BJ (cell line): ENCODE measurements at places on chromosomes 13 and 19. TPM values are rescaled to one million over a fixed set of nuclear protein-coding genes. Genes with fewer than 3 reads are reported as not detected.

- no peak for DNase-seq
Observed at GRCh38 chr13:29439601-29440388, 155.7 kb downstream of the SLC7A1 start.

GRCh38 chr13:47136504-47136941 lies 239.7 kb upstream of the HTR2A start:
- no peak for DNase-seq

DNA sequence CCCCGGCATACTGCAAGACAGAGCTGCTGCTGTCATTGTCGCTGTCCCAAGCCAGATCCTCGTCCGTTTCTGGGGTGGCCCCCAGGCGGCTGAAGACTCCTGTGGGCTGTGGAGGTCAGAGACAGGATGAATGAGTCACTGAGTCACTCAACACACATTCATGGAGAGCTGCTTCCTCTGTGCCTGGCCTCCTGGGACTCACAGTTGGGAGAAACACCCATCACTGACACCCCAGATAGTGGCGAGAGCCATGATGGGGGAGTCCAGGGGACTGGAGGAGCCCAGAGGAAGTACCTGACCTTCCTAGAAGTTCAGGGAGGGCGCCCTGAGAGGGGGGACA lies 26.0 kb downstream of the C19orf47 start:
- DNase-seq: no peak

DNA sequence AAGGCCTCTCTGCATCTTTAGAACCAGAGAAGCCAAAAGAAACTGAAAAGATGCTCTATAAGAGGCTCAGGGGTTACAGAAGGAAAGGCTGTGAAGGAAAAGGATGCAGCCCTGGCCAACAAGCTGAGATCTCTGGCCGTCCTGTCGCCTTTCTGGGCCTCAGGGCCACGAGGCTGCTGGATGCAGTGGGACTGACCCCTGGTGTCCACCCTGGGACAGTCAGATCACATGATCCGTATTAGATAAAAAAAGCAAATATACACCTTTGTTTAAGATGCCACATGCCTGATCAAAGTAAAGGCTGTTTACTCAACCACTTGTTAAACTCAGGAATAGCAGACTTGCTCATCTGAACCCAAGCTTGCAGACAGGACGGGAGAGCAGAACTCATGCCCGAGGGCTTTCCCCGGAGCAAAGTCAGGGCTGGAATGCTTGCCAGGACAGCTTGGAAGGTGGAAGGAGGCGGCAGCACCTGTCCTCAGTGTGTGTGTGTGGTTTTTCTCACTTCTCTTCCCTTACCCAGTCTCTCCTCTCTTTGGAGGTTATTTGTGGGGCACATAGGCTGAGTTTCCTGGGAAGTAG lies 206.5 kb upstream of the TSHZ3 start:
- DNase-seq: no peak

DNA sequence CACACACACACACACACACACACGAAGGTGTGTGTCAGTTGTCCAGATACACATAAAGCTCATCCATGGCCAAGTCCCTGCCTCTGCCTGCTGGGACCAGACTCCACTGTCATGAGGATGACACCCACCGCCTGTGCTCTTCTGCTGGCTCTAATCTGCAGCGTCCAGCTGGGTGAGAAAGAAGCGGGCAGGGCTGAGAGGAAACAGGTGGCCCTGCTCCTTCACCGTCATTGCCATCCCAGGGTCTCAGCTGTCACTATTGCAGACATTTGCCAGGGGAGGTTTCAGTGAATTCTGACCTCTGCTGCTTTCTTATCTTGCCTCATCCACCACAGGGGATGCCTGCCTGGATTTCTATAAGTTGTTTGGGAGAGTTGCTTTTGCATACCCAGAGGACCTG lies 31.4 kb downstream of the SCGB2B2 start:
- no peak for DNase-seq

- DNase-seq: no peak
Observed at GRCh38 chr19:32465176-32465575, 59.6 kb downstream of the DPY19L3 start.

DNA sequence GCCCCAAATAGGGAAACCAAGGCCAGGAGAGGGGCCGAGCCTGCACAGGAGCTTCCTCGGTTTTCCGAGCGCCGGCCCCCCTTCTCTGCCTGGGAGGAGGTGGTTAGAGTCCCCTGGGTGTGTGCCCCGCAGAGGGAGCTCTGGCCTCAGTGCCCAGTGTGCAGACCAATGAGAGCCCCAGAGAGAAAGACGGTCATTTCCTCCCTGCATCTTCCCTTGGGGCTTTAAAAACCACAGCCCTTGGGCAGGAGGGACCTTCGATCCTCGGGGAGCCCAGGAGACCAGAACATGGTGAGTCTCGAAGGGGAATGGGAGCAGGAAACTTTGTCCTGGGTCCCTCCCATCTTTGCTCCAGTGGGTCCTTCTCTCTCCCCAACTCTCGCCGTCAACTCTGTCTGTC lies at the start of gene C5AR1:
C5AR1 (plus strand) TSS at position 254 of the 400 bp plus-strand sequence; CDS start at position 289, 35 bp downstream.
- DNase-seq: no peak

- DNase-seq: no peak
Observed at GRCh38 chr19:6587093-6587820, 3.7 kb downstream of the CD70 start.

- no peak for DNase-seq
Observed at GRCh38 chr13:25059958-25060357, 36.0 kb upstream of the PABPC3 start.

DNA sequence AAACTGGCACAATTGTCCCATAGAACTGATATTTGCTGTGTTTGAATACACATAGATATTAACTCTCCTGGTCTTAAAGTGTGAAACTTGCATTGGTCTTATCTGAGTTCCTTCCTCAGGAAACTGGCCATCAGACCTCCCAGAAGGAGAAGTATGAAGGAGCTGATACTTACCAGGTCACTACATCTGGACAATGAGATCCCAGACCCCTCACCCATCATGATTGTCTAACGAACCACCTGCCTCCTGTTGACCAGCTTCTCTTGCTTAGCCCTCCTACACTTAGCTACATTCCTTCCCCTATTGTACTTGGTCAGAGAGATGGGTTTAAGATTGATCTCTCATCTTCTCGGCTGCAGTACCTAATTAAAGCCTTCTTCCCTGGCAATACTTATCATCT lies 413.3 kb downstream of the KCTD12 start:
- no peak for DNase-seq

DNA sequence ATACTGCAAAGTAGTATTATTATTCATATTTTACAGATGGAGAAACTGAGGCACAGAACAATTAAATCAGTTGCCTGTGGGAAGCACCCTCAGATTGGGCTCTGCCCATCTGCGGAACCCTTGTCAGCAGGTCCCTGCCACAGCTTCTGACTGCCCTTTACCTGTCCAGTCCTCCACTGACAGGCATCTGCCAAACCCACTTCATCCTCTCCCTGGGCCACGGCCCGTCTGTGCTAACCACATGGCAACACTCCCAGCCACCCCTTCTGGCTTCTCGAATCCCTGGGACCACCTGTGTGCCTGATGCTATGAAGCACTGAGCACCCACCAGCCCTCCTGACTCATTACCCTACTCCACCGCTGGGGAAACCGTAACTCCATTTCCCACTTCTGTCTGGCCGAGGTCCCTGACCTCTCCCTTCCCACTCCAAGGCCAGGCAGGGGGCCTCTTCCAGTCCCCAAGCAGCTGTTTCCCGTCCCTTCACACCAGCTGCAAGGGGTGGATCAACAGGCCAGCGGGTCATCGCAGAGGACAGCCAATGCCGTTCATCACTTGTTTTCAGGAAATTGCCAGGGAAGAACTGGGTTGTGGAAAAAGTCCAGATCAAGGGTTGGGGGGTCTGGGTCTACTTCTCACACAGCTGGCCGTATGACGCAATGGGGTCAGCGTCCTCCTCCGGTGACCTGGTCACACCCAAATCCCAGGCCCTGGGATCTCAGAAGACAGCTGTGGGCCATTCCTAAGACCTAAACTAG lies 2.5 kb downstream of the KANK3 start:
- no peak for DNase-seq

GRCh38 chr13:71217827-71218226 lies 649.2 kb downstream of the DACH1 start:
- DNase-seq: no peak

DNA sequence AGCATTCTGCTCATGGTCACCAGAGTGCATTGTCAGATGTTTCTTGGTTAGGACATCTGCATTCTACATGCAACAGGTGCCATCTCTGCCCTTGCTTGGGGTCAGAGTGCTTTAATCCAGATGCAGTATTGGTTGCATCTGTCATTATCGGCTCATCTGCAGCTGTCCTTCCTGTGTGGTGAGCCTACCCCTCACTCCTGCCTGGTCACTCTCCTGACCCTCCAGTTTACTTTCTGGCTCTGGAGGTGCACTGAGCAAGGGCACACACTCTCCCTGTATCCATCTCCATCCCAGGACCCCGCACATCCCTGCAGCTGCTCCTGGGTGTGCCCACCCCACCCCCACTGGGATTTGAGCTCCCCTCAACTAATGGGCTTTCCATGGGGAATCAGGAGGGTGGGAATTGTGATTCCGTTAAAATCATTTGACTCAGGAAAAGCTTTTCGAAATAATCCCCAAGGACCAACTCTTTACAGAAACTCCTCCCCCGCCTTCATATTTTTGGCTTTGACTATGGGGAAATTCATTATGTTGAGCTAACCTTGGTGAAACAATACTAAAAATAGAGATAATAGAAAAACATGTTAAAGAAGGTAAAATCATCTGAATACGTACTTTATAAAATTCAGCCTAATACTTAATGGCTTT lies 70.2 kb downstream of the COL4A2 start:
- DNase-seq: no peak

- no peak for DNase-seq
Observed at GRCh38 chr19:18839465-18840287, 7.9 kb downstream of the UPF1 start.

GRCh38 chr19:9323557-9323918 lies 441 bp upstream of the ZNF559 start:
- DNase-seq: peak; percentile 24

- no peak for DNase-seq
Observed at GRCh38 chr13:56201834-56202233, 938.9 kb upstream of the PRR20A start.

DNA sequence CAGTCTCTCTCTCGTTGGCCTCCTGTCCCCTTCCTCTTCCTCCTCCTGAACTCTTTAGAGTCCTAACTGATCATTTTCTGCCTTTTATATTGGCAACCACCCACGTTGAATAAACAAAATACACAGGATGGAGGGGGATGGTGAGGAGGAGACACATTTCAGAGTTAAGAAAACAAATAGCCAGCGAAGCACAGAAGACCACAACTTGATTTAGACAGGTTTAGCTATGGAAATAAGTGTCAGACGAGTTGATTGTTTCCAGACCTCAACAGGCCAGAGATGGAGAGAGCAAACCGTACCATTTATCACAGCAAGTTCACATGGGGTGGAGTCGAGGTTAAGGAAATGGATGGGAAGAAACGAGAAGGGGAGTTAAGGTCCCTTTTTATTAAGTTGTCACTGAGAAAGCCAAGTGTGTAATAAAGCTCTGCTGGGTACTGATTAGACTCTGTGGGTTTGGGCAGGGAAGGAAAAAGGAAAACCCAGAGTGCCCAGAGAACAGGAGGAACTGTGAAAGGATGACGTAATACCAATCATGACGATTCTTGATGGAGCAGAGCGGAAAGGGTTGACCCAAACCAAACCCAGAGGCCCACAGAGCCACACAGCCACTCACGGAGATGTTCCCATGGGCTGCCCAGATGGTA lies 11.1 kb upstream of the SERP2 start:
- DNase-seq: no peak

- DNase-seq: no peak
Observed at GRCh38 chr13:100245104-100245503, 156.2 kb downstream of the PCCA start.

DNA sequence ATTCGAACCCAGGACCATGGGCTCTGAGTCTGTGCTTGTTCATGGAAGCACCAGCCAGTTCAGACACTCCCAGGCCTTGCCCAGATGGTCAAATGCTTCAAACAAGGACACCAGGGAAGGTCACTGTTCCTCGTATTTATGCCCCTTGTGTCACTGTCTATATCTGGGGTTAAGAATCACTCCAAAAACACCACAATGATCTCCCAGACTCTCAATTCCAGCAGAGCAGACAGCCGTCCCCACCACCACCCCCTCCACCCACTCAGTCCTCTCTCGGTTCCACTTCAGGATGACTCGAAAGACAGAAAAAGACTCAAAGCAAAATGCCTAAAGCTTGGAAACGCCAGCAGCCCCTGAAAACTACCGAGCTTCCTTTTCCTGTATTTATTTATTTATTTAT lies 79.0 kb downstream of the INSR start:
- DNase-seq: no peak

DNA sequence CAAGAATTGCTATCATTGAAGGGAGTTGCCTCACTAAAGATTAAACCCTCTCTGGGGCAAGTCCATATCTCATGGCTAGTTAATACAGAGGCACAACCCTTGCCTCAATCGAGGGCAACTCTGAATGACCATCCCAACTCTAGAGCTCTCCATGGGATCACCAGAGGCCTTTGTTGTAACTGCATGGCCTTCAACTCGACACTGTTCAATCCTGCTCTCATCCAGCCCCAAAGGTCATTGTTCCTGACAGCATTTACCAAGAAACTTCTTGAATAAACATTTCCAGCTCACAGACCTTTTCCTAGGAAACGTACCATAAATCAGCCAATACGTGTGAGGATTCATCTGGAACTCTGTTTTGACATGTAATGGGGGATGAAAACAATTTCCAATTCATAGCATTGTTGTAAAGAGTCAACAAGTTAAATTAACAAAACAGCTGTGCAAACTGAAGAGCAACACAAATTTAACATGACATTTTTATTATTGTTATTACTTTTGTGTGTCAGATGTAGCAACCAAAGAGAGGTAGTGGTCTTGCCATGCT lies 452.7 kb downstream of the SUCLA2 start:
- no peak for DNase-seq

DNA sequence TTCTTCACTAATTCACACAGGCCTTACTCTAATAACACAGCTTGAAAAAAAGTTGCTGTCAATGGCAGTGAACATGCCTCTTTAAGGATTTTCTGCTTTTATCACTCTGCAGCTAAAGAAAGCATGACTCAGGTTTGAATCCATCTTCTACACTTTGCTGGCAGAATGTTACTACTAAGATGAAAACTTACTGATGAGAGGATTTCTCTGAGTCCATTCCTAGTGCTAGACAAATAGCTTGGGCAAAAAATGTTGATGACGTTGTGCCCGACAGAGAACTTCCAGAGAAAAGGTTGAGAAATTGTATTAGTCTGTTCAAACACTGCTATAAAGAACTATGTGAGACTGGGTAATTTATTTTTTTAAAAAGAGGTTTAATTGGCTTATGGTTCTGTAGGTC lies 572.0 kb downstream of the IRS2 start:
- no peak for DNase-seq

- DNase-seq: no peak
Observed at GRCh38 chr13:25165663-25166062, 6.4 kb downstream of the AMER2 start.

- no peak for DNase-seq
Observed at GRCh38 chr19:7512400-7512851, 3.5 kb upstream of the ZNF358 start.

FUT1 gene
- 0.32 and 0.37 TPM in 2 replicates for polyA plus RNA-seq

ASF1B gene
- polyA plus RNA-seq: 8.2 and 11.1 TPM in 2 replicates

SIGLEC9 gene
- not detected in 2 replicates for polyA plus RNA-seq

NDUFA7 gene
- polyA plus RNA-seq: 40.5 and 48.3 TPM in 2 replicates

ATP13A1 gene
- 11.1 and 27.9 TPM in 2 replicates for polyA plus RNA-seq

TSSK6 gene
- 0.98 and 1.7 TPM in 2 replicates for polyA plus RNA-seq

PPM1N gene
- polyA plus RNA-seq: 1.0 and 1.2 TPM in 2 replicates

COX6B1 gene
- 463 and 510 TPM in 2 replicates for polyA plus RNA-seq

PSMD8 gene
- 583 and 662 TPM in 2 replicates for polyA plus RNA-seq

TNFRSF19 gene
- polyA plus RNA-seq: 11.6 and 14.8 TPM in 2 replicates

IGFL2 gene
- not detected in 2 replicates for polyA plus RNA-seq

KLC3 gene
- polyA plus RNA-seq: 0.09 TPM in 1 of 2 replicates, not detected in the other

GFY gene
- not detected in 2 replicates for polyA plus RNA-seq

ERVK3-1 gene
- 34.3 and 39.4 TPM in 2 replicates for polyA plus RNA-seq

CELF5 gene
- polyA plus RNA-seq: 0.01 and 0.18 TPM in 2 replicates

PABPC3 gene
- polyA plus RNA-seq: 0.16 TPM in 1 of 2 replicates, not detected in the other

JOSD2 gene
- polyA plus RNA-seq: 39.0 and 44.9 TPM in 2 replicates
